ENCODE measurements at places on chromosomes 1 and 21.

- no peak for DNase-seq
Measured at GRCh38 chr1:112263453-112263852, 132.6 kb upstream of the CTTNBP2NL start.

GRCh38 chr1:24111262-24111995, 506 bp downstream of the MYOM3 start:
- no peak for DNase-seq

- DNase-seq = no peak
Measured at GRCh38 chr1:162353702-162354101, 23.0 kb downstream of the SPATA46 start.

DNA sequence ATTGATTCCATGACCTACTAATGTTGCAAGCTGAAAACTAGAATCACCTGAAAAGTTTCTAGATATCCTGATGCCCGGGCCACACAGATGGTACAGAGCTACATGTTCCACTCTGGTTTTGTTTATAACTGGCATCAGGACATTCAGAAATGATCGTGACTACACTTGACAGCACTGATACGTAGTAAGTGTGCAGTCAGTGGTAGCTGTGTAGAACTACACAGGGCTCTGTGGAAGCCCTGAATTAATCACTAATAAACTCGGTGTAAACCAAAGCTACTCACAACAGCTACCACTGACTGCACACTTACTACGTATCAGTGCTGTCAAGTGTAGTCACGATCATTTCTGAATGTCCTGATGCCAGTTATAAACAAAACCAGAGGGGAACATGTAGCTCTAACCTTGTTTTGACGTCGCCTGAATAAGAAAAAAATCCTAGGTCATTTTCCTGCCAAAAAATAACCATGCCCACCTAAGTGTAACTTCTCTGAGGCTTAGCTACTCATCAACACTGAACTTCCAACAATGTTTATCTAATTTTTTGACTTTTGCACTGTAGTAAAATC, 149.7 kb downstream of the TGFBR3 start:
- no peak for DNase-seq

DNA sequence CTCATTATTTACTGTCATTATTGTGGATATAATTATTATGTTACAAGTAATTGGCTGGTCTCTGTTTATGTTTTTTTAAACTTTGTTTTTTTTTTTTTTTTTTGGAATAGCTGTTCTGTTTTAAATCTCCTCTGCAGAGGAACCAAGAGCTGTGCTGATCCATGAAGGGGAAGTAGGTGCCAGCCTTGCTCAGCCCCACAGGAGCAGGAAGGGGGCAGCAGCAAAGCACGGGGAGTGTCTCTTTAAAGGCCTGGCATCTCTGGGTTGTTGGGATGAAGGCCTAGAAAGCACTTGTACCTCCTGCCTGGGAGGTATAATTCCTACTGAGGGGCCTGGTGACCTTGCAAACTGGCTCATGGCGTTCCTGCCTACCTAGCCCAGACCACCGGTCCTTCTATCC, 2.5 kb upstream of the GRHL3 start:
- DNase-seq = peak; percentile 20
